ENCODE measurements at places on chromosomes 13 and 19.
A peak's percentile ranks its signal among the peaks of the same experiment; 100 is the strongest.

DNA sequence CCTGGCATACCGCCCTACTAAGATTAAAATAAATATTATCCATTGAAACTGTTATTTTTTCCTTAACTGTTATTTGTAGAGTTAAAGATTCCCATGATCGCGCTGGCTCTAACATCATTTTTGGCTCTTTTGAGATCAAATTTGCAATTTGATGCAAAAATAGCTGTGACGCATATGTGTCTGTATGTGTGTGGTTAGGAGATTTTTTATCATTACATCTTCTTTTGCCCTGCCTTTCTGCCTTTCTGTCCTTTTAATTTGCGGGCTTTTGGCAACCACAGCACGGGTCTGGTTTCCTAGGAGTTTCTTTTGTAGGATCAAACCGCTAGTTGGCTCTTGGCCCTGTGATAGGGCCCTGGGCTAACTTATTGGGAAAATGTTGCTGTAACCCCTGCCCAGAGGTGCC lies 37.3 kb upstream of the ALOX5AP start:
- DNase-seq: peak; percentile 89

- DNase-seq: no peak
Measured at GRCh38 chr13:66077132-66077689, 1152.9 kb downstream of the PCDH9 start.

- no peak for DNase-seq
Measured at GRCh38 chr19:2312820-2313501, 5.0 kb upstream of the LINGO3 start.

DNA sequence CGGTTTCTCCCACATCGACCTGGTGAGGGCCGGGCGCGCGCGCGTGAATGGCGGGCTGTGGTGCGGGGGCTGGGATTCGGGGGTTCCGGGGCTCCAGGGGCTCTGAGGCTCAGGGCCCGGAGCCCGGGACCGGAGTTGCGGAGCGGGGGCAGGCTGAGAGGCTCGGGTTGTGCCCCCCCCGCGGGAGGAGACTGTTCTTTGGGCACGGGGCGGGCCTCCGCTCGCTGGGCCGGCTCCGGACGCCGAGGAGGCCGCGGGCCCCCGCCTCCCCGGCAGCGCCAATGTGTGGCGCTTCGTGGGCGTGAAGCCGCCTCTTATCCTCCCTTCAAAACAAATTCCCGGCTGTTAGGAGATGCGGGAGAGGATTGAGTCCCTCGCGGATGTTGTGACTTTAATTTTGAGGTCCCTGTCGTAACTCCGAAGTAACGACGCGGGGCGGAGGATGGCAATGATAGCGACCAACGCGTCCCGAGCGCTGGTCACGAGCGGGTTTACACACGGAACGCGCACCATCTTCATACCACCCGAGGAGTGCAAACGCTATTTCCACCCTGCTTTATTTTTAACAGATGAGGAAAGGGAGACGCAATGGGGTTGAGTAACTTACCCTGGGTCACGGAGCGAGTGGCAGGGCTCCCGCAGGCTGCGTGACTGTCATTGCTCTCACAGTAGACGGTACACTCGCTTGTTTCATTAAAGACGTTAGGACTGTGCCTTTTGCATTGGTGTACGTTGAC lies 536 bp downstream of the UBA2 start:
- DNase-seq: peak; percentile 8

DNA sequence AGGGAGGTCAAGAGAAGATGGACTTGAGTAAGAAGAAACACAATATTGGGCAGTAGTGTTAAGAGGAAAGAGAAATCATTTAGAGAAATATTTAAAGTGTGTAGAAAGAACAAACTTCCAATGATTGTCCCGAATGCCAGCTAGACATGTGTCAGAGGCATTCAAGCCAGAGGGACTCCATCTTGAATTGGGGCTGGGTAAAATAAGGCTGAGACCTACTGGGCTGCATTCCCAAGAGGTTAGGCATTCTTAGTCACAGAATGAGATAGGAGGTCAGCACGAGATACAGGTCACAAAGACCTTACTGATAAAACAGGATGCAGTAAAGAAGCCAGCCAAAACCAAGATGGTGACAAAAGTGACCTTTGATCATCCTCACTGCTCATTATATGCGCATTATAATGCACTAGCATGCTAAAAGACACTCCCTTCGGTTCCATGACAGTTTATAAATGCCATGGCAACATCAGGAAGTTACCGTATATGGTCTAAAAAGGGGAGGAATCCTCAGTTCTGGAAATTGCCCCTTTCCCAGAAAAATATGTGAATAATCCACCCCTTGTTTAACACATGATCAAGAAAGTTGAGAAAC lies 127.0 kb upstream of the IPO5 start:
- no peak for DNase-seq

DNA sequence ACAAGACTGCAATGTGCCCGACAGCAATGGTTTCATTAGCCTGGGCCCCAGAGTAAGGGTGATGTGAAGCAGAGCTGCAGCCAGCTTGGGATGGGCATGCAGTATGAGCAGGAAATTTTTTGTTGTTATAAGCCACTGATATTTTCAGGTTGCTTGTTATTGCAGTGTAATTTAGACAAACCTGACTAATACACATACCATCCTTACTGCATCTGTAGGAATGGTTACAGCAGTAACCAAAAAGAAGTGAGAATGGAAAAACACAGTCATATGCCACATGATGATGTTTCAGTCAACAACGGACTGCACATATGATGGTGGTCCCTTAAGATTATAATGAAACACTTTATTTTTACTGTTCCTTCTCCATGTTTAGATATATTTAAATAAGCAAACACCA lies 8.6 kb upstream of the POMP start:
- DNase-seq: no peak

GRCh38 chr19:20038358-20039202 lies 725 bp downstream of the ZNF682 start:
- DNase-seq: no peak

GRCh38 chr19:58319241-58319640 lies 7.6 kb upstream of the ZSCAN22 start:
- DNase-seq: no peak

Measured in fibroblast of upper back skin (primary cell).